ENCODE measurements at places on chromosomes 5 and 9. TPM values are rescaled to one million over a fixed set of nuclear protein-coding genes. Genes with fewer than 3 reads are reported as not detected.

APBA1 gene
- total RNA-seq, result 7.7 TPM

PTGDS gene
- 4.3 TPM for total RNA-seq

IL31RA gene
- not detected for total RNA-seq

PCDHGA9 gene
- total RNA-seq, result 2.5 TPM

ACOT12 gene
- total RNA-seq, result 50.6 TPM

SLC6A19 gene
- total RNA-seq, result 0.16 TPM

WWC1 gene
- 74.4 TPM for total RNA-seq
